Endothelial cell (in vitro differentiated cells): ENCODE measurements at places on chromosomes 3 and 15. TPM values are rescaled to one million over a fixed set of nuclear protein-coding genes. Genes with fewer than 3 reads are reported as not detected.

The ALCAM gene
- 14.0 TPM for total RNA-seq

The NR2E3 gene
- not detected for total RNA-seq

The ZPLD1 gene
- total RNA-seq, result not detected

The CLDN11 gene
- 1.8 TPM for total RNA-seq

DNA sequence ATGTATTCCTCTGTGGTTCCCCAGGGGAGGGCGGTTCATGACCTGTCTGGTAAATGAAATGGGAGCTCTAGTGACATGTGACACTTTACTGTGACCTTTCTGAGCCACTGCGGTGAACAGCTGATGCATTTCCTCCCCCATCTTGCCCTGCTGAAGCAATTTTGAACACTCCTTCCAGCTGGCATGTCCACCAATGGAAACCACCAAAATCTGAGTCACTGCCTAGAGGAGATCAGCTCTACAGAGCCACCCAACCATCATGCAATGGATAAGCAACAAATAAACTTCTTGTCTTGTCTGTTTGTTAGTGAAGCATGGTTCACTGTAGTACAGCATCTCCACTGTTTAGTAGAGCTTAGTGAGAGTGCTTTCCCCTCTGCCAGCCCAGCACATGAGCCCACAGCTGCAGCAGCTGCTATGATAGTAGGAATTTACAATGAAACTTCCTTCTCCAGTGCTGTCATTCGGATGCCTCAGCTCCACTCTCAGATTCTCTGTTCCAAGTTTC is 479.4 kb downstream of the NTRK3 start:
- no peak for DNase-seq
- peaks cover 2% of the 10 kb centered on the region for H3K27me3 ChIP-seq
- H3K4me1 ChIP-seq, result no peaks in the 10 kb centered on the region

- H3K4me1 ChIP-seq, result no peaks in the 10 kb centered on the region
- no peak for DNase-seq
- no peaks in the 10 kb centered on the region for H3K36me3 ChIP-seq
- peaks cover under 1% of the 10 kb centered on the region for H3K27me3 ChIP-seq
- no peak overlapping the region for H3K27ac ChIP-seq
These were observed 306.2 kb upstream of the DPPA4 start for GRCh38 chr3:109643590-109643989.

GRCh38 chr3:159771865-159772611 is 216.6 kb upstream of the IL12A start:
- H3K36me3 ChIP-seq, result no peaks in the 10 kb centered on the region
- DNase-seq, result no peak
- peaks cover 2% of the 10 kb centered on the region for H3K27me3 ChIP-seq
- H3K4me3 ChIP-seq, result no peak overlapping the region
- no peak overlapping the region for H3K27ac ChIP-seq

DNA sequence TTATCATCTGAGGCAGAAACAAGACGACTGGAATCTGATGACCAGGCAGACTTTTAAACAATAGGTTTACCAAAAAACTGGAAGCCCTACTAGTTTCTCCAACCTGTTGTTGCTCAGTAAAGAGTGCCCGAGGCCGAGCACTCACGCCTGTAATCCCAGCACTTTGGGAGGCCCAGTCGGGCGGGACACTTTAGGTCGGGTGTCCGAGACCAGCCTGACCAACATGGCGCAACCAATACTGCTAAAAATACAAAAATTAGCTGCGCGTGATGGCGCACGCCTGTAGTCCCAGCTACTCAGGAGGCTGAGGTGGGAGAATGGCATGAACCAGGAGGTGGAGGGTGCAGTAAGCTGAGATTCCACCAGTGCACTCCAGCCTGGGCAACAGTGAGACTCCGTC is 1.1 kb upstream of the WDR5B start:
- H3K27me3 ChIP-seq, result peaks cover 6% of the 10 kb centered on the region
- H3K4me3 ChIP-seq, result peak overlapping the region; percentile 98
- H3K27ac ChIP-seq, result peak overlapping the region; percentile 100
